ENCODE measurements at places on chromosomes 6 and 20.

DNA sequence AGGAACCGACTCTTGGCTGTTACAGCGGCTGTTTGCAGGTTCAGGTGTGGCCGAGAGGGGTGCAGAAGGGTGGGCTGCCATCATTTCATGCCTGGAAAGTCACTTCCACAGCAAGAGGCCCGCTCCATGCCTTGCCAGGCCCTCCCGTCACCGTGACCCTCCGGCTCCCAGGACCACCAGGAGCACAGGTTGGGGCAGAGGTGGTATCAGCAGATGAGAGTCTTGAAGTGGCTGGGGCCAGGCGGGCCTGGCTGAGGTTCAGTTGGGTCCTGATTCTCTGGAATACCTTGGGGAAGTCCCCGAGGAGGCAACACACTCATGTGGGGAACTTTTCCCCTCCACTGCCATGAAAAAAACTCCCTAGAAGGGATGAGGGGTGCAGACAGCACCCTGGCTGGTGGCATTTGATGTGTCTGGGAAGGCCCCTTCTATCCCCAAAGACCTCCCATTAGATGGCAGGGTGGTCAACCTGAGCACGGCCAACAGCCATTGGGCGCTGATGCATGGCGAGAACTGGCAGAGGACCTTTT is 34.2 kb upstream of the IRF4 start:
- no peak for DNase-seq

GRCh38 chr6:89999154-89999553 is 104.9 kb downstream of the GJA10 start:
- no peak for DNase-seq

- no peak for DNase-seq
Measured at GRCh38 chr6:63352544-63353285, 32.9 kb upstream of the LGSN start.

DNA sequence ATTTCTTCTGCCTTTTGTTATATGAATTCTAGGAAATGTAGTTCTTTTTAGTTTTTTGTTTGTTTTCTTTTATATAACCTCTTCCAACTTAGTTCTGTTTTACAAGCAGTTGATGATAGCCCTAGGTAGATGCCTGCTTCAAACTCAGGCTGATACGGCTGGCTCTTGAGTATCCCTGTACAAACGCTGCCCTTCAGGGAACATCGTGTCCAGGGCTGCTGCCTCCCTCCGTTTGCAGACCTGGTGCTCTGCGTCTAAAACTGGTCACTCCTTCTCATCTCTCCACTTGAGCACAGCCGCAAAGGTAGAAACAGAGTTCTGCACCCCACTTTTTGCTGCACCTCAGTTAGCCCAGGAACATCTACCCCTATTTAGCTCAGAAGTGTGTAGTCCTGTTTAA is 310.1 kb downstream of the PRL start:
- DNase-seq: no peak
